ENCODE measurements at places on chromosomes 4 and X.

- DNase-seq, result no peak
Observed at GRCh38 chr4:151911970-151912369, 151.2 kb upstream of the GATB start.

DNA sequence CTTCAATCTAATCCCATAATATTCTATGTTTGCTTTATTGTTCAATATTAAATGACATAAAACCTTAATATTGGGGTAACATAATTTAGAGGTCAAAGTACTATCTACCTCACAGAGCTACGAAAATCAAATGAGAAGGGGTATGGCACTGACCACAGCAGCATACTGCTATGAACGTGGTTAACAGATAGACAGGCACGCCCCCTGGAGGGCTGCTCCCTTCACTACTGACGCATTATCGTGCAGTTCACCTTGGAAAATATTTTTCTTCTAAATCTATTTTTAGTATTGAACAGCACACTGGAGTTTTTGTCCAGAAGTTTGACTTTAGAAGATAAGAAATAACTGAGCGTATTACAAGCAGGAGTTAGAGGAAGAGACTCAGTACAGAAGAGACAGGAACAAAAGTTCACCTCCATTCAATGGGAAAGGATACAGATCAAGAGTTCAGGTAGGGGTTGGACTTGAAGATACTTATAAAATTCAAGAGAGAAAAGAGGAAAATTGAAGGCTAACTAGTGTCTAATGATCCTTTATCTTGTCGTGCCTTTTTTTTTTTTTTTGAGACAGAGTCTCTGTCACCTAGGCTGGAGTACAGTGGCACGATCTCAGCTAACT is 22.7 kb downstream of the MAP9 start:
- DNase-seq, result peak; percentile 9

DNA sequence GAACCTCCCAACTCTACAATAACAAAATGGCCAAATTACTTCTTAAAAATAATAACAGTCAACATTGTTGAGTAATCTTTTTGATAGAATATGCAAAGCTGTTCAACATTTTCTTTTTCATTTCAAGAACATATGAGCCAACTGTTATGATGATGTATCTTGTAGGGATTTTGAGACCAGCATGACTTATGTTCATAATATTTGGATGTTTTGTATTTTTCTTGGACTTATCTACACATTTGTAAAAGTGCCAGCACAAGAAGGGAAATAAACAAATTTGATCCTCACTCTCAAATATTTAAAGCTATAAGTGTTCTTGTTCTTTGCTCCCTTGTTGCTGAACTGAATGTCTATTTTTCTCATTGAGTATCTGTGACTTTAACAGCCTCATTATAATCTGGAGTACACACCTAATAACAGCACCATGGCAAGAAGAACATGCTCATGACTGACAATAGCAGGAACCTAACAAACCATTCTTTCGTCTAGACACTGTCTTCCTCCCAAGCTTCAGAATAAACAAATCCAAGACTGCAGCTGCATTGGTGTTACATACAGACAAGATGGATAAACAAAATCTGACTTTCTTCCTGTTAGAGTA is 1049.7 kb downstream of the FAT4 start:
- DNase-seq, result no peak

DNA sequence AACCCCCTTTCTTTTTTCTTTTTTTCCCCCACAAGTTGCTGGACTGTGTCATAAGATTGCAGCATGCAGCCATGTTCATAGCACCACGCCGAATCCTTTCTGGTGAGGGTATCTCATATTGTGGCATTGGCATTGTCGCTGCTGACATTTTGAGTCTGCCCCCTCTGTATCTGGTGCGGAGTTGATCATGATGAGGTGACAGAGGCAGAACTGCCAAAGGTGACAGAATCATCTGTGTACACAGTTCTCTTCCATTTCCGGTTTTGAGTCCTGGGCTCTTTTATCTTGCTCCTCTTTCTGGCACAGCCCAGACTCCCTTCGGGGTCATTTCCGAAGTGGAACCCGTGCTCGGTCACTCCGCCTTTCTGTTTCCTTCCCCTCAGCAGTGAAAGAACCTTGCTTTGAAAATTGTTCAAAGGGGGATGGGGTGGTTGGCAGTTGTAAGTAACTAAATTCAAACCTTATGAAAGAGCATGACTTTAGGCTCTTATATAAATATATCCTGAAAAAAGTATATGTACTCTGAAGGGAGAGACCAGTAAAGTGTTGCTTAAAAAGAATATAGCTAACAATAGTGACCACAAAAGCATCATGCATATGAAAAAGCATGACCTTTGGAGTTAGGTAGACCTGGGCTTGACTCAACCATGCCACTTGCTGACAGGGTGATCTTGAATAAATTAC is 55.0 kb upstream of the BMP2K start:
- DNase-seq, result no peak

DNA sequence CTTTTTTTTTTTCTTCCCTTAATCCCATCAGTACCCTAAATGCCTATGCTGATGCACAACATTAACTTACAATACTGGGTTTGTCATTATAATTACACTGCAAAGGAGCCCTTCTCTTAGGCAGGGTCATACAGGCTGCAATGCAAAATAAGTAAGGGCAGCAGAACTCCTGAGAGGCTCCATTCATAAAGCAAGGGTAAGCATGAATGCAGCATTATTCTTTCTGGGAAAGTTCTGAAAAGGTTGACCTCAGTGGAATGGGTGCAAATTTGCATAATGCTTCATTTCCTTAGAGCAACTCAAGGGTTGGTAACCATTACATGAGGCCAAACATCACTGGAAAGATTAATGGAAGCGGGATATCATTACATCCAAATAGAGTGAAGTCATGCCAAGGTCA is 789.2 kb downstream of the KLHL13 start:
- no peak for DNase-seq

DNA sequence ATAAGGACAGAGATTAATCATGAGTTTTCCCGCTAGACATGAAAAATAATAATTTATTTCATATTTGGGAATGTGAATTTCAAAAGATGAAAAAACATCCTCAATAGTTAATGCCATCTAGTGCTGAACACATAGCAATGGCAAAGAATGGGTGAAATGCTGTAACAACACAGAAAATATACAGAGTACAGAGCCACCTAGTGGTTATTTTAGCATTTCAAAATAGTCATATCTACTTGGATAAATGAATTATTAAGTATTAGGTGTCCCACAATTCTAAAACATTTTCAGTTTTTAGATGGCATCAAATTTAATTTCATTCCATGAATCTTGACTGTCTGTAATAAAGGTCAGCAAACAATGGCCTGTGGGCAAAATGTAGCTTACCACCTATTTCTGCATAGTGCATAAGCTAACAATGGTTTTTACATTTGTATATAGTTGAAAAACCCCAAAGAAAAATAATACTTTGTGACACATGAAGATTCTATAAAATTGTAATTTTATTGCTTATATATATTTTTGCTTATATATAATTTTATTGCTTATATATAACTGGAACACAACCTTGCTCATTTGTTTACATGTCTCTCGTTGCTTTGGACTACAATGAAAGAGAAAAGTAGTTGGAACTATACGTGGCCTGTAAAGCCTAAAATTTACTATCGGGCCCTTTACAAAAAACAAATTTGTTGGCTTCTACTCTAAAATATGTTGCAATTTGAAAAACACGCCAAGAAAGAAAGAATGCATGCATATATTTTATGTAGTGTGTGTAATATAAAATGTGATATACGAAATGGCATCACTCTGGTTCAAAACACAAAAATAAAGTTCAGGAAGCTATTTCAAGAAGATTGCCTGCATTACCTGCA is 99.1 kb upstream of the FAM47C start:
- DNase-seq, result peak; percentile 15

- DNase-seq, result no peak
Observed at GRCh38 chr4:17009871-17010367, 111.5 kb upstream of the LDB2 start.

- DNase-seq, result no peak
Observed at GRCh38 chr4:148021686-148022085, 289.8 kb downstream of the ARHGAP10 start.

DNA sequence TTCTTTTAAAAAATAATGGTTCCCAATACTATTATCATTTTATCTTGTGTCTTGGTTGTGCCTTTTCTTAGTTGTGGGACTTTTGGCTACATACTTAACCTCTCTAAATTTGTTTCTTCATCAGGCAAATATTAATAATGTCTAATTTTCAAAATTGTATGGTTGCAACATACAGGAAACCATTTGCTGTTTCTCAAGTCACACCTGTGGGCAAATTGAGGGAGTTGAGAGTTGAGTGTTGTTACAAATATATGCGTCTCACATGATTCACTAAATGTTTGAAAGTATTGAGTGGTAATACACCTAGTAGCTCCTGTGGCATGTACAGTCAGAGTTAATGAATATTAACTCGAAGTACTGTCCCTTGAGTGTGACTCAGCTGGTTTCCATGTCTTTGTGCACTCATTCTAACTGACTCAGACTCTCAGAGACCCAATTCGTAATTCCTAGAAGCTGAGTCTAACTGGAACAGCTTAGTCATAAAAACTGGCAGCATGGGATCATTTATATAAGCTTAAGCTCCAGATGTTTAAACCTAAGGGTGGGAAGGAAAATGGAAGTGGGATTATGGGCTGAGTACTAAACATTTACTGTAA is 802.4 kb downstream of the TRIML1 start:
- DNase-seq, result no peak

- DNase-seq, result no peak
Observed at GRCh38 chrX:136041254-136041812, 56.1 kb downstream of the SLC9A6 start.

DNA sequence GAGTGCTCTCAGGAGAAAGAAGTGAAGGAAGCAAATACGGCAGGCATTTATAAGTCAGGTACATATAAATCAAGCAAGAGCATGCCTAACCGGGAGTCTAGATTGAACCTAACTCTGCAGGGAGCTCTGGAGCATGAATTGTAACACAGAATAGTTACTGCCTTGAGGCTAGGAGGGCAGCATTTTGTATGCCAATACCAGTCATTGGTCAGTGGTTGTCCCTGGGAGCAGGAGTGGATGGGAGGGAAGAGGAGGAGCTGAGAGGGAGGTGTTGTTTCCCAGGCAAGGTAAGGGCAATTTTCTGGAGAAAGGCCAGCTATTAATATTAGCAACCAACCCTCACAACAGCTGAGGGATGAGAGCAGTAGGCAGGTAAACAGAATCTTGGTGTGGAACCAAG is 224.7 kb upstream of the DCAF8L1 start:
- no peak for DNase-seq

DNA sequence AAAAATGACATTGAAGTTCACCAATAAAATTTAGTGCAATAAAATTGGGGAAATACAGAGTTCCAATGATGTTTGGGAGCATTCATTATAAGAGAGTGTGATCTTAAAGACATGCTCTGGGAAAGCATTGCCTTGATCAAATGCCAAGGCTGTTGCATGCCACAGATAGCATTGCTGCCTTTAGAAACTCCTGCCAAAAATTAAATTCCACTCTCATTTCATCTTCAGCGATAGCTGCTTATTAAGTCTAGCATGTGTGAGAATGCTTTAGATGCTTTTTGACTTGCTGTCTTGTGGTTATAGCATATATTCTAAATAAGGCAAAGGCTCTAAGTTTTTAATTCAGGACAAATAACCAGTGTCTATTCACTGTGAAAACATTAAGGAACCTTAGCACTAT is 49.3 kb downstream of the NPNT start:
- DNase-seq, result no peak

DNA sequence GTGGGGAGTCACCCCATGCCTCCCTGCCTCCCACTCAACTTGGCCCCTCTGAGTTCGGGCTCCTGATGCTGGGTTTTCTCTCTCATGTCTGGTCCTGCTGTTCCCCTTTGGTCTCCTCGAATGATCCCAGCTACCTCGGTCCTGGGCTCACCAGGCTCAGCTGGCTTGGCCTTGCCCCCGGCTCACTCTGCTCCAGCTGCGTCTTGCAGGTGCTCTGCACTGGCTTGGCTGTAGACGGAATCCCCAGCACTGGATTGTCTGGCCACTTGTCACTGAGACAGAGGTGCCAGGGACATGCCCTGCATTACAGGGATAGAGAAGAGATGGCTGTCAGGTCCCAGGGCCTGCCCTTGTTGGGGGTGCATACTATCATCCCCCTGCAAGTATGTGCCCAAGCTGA is 41.6 kb upstream of the NYX start:
- DNase-seq, result no peak

- no peak for DNase-seq
Observed at GRCh38 chr4:37889849-37890800, 759 bp upstream of the TBC1D1 start.

DNA sequence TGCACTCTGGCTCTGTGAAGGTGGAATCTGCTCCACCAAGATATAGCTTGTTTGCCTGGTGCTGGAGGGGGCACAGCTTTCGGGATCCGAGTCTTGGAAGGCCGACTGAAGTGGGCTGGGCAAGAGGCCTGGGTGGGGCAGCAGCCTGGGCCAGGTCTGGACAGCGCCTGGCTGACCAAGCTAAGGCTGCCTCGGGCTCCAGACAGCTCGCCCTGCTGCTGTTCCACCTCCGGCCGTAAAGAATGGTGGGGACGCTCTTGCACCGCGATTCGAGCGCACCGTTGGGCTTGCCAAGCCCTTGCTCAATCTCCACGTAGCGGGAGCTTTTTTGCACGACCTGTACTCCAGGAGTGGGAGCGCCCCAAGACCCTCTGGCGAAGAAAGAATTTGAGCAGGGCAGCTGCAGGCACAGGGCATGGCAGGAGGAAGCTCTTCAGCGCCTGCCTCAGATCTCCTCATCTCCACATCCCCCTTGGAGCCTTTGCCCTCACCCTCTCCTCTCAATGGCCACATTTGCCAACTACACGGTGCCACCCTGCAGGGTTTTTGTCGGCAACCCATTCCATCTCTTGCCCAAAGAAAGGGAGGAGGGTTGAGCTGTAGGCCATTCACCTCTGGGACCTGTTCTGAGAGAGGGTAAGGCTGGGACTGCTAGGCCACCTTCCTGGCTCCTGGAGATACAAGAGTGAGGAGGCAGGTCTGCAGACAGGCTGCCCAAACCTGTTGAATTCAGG is 18.9 kb downstream of the CNGA2 start:
- DNase-seq, result no peak

DNA sequence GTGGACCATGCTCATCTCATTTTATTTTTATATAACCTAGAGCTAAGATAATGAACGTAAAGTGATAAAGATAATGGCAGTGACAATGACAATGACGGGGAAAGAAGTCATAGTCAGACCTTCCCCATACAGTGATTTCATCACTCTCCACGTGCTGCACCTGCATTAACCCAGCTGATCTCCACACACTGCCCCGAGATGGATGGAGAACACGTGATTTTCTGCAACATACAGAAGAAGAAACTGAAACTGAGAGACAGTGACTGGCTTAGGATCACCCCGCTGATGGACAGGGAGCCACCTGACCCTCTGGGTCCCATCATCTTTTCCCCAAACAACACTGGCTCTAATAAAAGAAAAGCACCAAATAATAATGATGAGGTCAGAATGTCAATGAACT is 22.0 kb downstream of the EVC2 start:
- no peak for DNase-seq

GRCh38 chr4:164639001-164639400 is 114.9 kb upstream of the SMIM31 start:
- DNase-seq, result no peak

DNA sequence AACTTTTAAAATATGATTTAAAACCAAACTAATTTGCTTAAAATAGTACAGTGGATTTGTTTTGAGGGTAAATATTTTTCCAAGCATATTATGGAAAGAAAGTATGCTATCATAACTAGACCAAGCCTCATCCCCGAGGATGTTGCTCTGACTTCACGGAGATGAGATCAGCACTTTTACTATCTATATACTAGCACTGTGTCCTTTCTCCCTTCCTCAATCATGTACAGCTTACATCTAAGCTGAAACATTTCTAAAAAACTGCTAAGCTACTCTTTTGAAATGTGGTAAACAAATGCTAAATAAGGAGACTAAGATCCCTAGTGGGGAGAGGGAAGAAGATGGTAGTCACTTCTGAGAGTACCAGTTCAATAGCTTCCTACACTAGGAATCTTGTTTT is 23.8 kb downstream of the AMMECR1 start:
- no peak for DNase-seq

Data from NCI-H2081 treated with DMSO at 0.1 percent for 48 hours (cell line).